BJ (cell line): ENCODE measurements at places on chromosomes 16 and 17.

GRCh38 chr16:19884611-19885450, at the start of gene GPRC5B:
GPRC5B (minus strand) TSS chr16:19884848; CDS start chr16:19872845, 12,003 bp downstream.
- no peak for DNase-seq

DNA sequence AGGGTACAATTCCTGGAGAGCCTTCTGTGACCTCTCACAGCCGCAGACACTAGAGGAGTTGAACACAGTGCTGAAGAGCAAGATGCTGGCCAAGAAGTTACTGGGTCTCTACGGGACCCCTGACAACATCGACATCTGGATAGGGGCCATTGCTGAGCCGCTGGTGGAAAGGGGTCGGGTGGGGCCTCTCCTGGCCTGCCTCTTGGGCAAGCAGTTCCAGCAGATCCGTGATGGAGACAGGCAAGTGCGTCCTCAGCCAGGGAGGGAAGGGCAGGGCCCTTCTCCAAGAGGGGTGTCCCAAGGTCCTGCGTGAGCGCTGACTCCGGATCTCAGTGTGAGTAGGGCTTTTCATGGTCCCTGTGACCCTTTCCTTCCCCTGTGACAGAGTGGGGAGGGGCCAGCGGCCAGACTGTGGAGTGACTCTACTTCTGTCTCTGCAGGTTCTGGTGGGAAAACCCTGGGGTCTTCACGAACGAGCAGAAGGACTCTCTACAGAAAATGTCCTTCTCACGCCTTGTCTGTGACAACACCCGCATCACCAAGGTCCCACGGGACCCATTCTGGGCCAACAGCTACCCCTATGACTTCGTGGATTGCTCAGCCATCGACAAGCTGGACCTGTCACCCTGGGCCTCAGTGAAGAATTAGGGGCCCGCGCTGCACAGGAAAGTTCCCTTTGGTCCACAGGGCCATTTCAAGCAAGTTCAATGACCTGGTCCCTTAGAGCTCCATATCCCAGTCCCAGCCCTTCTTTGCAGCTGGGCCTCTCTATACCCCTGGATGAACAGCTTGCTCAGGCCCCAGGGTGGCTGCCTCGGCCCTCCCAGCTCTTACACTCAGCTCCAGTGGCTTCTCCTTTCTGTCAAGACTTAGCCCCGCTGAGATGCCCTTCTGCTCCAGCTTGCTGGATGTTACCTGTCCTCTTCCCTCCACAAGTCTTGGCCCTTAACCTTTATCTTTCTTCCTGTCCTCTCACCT, 13.1 kb downstream of the MPO start:
- no peak for DNase-seq

GRCh38 chr17:3689262-3690093, 6.5 kb downstream of the P2RX5 start:
- DNase-seq, result no peak

DNA sequence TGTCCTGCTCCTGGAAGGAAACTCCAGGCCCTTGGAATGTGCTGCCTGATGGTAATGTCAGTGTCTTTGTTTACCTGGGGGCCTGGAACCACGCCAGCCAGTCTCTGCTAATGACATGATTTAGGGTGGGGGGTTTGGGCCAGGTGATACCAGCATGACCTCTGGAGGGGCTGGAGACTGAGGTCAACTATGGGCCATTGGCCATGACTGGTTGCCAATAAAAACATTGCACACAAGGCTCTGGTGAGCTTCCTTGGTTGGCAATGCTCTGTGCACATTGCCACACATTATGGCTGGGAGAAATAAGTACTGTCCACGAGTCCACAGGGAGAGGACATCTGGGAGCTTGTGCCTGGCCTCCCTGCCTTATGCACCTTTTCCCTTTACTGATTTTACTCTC, 52.5 kb downstream of the LITAF start:
- no peak for DNase-seq

GRCh38 chr16:8937803-8938202, 25.9 kb downstream of the USP7 start:
- DNase-seq, result no peak

DNA sequence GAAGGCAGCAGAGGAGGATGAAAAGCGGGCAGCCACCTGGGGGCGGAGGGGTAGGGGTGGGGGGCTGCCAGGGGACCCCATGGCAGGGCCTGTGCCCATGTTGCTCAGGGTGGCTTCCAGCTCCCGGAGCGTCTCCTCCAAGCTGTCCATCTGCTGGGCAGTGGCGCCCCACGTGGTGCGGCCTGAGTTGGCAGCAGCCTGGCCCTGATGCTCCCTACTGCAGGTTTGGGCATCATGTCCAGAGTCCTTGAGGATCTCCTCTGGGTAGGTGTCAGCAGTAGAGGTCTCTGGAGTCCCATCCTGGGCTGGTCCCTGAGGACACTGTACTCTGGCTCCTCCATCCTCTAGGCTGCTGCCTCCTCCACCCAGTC, 60.9 kb downstream of the SRCIN1 start:
- no peak for DNase-seq

GRCh38 chr17:1643293-1643998, 2.1 kb downstream of the SCARF1 start:
- DNase-seq, result no peak

DNA sequence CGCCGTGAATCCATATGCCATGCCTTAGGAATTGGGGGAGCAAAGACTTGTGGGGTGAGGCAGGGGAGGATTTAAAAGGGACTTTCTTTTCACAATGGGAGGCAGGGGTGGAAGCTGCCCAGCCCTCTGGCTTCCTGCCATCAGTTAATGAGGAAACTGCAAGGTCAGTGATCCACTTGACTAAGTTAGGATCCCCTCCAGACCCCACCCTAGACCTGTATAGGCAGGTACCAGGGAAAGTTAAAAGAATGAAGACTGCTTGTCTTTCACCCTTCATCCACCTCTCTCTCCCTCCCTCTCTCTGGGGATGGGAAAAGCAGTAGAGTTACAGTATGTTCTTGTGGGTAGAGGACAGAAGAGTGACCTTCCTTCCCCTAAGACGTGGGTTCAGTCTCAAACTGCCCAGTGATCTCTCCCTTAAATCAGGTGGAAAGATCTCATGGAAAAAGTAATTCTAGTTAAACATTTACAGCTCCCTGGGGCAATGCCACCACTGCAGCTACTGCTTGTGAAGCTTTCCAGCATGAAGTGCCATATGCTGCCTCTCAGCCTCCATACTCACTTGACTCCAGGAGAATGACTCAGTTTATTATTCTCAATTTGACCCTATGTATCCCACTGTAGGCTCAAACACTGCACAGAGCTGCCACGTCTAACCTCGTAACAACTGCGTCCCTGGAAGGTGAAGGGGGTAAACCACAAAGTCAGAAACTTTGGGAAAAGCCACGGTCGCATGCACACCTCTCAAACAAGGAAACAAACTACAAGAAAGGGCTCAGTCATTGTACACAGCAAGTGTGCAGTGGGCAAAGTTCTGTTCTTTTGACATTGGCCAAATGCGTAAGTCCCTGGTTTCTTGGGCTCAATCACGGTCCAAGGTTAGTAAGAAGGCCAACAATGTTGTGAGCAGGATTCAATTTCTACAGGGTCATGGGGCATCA, 1.2 kb downstream of the COA3 start:
- DNase-seq, result no peak

DNA sequence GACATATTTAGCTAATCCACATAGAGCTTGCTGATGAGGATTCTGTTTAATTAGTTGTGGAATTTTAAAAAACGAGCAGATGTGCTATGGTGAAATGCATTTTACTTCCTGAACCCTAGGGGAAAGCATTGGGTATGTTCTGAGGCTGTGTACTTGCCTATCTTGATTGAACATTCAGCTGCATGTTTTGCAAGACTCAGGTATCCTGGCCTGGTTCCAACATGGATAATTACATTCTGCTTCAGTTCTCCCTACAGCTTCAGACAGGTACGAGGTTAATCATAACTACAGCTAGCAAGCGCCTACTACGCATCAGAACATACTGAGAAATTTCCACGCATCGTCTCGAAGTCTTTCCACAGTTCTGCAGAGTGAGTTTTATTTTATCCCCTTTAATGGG, 77.0 kb downstream of the HS3ST2 start:
- no peak for DNase-seq

- DNase-seq, result peak; percentile 77
Observed at GRCh38 chr17:82494236-82495055, 25.1 kb upstream of the FOXK2 start.

DNA sequence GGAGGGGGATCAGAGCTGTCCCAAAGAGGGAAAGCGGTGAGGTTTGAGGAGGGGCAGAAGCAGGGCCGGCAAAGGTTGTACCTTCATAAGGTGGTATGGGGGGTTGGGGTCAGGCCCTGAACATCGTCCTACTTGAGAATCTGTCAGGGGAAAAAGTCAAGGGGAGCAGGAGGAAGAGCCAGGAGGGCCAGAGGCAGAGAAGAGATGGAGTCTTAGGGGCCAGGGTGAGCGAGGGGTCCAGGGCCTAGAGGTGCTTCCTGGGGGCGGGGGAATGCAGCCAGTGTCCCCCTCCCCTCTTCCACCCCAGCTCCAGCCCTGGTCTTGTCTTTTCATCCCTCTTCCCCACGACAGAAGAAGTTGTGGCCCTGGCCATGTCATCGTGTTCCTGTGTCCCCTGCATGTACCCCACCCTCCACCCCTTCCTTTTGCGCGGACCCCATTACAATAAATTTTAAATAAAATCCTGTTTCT, 1.3 kb upstream of the PRRT2 start:
- no peak for DNase-seq

- no peak for DNase-seq
Observed at GRCh38 chr17:64063088-64063487, 42.7 kb upstream of the ICAM2 start.

- no peak for DNase-seq
Observed at GRCh38 chr16:75266738-75267630, 15.6 kb upstream of the BCAR1 start.

DNA sequence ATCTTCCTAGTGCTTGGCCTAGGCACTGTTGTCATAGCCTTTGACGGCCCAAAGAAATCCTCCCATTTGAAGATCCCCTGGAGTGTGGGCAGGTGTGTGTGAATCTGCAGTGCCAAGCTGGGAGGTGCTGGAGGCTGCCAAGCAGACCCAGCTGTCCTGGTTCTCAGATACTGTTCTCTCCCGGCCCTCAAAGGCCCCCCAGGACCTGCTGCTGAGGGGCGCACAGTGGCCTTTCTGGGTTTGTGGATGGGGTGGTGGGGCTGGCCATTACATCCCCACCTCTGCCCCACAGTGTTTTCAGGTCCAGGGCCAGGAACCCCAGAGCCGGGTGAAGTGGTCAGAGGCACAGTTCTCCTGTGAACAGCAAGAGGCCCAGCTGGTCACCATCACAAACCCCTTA, 60.5 kb downstream of the MRC2 start:
- DNase-seq, result no peak

DNA sequence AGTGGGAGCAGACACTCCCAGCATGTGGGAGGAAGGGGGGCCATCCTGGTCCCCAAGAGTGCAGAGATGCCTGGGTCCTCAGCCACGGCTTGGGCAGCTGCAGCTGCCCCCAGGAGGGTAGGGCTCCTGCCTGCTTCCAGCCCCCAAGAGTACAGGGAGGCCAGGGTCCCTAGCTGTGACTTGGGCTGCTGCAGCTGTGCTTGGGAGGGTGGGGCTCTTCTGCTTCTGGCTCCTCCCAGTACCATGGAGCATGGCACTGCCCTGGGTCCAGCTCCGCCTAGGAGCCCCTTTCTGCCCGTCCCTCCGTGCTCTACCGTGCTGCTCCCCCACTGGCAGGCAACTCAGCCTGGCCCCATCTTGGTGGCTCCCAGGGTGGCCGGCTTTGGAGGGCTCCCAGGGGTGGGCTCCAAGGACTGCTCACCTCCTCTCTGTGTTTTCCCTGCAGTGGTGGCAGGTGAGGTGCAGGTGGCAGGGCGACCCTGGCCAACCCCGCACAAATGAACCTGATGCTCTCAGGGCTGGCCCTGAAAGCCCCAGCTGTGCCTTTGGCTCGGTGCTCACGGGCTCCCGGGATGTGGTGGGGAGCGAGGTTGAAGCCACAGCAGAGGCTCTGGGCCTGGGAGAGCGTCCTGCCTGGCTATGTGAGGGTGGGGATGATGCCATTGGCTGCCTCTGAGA, 18.5 kb upstream of the USP22 start:
- DNase-seq, result no peak

- DNase-seq, result no peak
Observed at GRCh38 chr17:1270210-1271029, at the start of gene BHLHA9. BHLHA9 (plus strand) TSS chr17:1270444; CDS start chr17:1270564, 120 bp downstream.

GRCh38 chr17:55988861-55989260, 164.4 kb upstream of the ANKFN1 start:
- no peak for DNase-seq

GRCh38 chr16:85611194-85611443, 2.0 kb upstream of the GSE1 start:
- no peak for DNase-seq

GRCh38 chr16:72226136-72226535, 54.2 kb upstream of the PMFBP1 start:
- DNase-seq, result no peak

GRCh38 chr17:50830352-50830751, 5.0 kb upstream of the WFIKKN2 start:
- DNase-seq, result no peak

DNA sequence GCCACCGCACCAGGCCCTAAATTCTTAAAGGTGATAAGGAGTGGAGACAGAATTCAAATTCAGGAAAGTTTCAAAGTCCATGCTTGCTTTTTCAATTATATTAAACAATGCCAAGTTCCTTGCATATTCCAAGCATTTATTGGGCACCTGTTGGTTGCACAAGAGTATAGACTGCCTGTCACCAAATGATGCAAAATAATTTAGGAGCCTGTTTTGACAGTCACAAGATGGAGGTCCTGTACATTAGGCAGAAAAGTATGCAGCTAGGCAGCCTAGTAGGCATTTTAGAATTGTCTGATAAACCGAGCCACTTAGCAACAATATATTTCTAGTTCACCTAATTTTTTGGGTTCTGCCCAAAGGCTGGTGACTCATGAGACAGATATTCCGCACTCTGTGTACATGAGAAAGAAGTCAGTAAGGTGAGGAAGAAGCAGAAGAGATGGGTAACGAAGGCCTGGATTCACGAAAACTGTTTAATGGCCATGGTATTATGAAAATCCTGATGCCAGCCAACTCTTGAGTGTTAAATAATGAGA, 7.3 kb downstream of the ACACA start:
- no peak for DNase-seq

DNA sequence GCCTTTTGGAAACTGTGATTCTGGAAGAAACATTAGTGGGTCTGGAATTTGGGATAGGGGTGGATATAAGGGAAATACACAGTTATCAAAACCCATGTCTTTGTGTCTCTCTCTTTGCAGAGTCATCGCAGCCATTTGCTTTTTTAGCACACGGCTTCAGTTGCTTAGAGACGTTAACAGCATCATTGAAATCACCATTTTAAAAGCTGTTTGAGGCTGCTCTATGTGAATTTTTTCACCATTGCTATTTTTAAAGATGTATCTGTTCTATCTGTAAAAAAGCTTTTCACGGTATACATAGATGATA, 47.3 kb downstream of the OMG start:
- no peak for DNase-seq

DNA sequence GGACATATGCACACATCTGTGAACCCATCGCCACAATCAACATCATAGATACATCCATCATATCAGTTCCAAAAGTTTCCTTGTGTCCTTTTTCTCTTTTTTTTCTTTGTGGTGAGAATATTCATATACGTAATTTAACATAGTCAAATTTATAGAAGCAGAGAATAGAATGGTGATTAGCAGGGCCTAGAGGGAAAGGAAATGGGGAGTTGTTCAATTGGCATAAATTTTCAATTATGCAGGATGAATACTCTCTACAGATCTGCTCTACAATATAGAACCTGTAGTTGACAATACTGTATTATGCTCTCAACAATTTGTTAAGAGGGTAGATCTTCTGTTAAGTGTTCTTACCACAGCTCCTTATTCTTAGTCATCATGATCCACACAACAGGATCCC, 413.2 kb downstream of the SHISA9 start:
- DNase-seq, result no peak
